ENCODE measurements at places on chromosomes 3 and 15. TPM values are rescaled to one million over a fixed set of nuclear protein-coding genes. Genes with fewer than 3 reads are reported as not detected.

DNA sequence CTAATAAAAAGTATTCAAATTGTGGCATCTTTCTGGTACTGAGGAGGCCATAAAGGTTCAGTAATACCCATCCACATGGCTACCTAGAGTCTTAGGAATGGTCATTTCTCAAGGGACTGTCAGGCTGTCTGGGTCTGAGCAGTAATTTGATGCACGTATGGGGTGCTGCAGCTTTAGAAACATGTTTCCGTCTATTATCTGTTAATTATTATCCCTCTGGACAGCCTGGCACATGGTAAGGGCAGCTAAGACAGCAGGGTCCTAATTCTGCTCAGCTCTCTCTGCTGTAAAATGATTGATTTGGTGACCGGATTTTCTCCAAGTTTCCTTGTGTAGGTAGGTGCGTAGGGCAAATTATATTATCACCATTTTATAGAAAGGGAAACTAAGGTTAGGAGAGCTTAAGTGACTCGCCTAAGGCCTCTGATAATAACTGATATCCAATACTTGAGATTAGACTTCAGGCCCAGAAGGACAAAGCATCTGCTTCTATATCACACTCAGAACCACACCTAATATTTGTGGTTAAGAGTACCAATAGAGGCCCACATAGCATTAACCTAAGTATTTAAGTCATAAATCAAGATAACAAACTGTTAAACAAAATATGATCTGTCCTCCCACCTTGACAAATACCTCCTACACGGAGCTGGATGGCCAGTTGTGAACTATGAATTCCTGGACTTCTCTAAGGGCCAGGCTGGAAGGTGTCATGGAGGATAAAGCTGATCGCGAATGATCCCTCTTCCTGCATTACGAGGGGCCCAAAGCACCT lies 2.9 kb upstream of the RAP2B start:
- DNase-seq, result no peak

DNA sequence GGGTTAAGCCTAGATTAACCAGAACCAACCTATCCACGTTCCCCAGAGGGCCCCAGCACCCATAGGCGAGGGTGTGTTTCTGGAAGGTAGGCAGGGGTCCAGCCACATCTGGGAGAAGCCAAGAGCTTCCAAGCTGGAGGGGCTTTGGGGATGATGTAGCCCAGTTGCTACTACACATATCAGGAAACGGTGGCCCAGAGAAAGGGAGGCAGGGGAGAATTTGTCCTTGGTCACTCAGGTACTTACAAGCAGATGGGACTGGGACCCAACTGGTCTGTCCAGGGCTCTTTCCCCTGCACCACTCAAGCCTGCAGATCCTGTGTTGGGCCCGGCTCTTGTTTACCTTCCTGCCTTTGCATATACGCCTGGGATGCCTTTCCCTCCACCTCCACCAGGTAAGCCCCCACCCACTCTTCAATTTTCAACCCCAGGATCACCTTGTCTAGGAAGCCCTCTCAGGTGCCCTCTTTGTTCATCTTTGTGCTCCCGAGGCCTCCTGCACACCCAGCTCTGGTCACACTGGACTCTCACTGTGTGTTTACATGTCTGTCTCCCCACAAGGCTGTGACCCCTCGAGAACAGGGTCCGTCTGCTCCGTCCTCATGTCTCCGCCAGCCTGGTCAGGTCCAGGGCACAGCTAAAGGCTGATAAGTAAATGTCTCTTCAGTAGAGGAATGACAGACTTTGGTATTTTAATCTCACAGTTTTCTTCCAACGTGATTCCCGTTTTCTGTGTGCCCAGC lies 204.4 kb upstream of the LINGO1 start:
- no peak for DNase-seq

The CCR3 gene
- total RNA-seq, result not detected

DNA sequence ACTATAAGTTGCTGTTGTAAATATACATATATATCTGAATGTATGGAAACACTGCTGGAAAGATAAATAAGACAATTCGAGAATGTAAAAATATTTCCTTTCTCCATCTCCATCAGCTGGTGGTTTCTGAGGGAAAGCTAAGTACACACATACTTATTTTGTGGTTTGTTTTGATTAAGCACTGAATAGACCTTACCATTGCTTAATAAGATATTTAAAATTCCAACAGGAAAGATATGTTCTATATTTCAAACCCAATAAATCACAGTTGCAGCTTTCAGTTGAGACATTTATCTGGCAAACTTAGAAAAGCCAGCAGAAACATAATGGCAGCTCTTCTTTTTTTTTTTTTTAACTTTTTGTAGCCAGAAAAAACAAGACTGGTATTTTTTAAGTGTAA lies 160.4 kb downstream of the VGLL3 start:
- DNase-seq, result no peak
